Right lung (tissue), 10 donors: ENCODE measurements at places on chromosomes 1 and 21.

- no peak for DNase-seq
Measured at GRCh38 chr1:239446611-239447010, 60.2 kb downstream of the CHRM3 start.

- DNase-seq = no peak
Measured at GRCh38 chr1:235225299-235225698, 64.2 kb upstream of the RBM34 start.

DNA sequence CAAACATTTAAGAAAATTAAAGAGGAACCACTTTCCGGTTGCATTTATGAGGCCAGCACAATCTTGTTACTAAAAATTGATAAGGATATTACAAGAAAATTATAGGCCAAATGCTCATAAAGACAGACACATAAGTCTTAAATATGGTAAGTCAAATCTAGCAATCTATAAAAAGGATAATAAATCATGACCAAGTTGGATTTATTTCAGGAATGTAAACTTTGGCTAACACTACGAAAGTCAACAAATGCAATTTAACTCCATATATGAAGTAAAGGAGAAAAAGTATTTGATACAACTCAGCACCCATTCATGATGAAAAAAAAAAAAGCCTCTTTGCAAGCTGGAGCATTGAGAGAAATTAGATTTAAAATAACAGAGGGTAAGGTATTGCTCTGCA is 6.3 kb downstream of the HHAT start:
- DNase-seq = no peak

DNA sequence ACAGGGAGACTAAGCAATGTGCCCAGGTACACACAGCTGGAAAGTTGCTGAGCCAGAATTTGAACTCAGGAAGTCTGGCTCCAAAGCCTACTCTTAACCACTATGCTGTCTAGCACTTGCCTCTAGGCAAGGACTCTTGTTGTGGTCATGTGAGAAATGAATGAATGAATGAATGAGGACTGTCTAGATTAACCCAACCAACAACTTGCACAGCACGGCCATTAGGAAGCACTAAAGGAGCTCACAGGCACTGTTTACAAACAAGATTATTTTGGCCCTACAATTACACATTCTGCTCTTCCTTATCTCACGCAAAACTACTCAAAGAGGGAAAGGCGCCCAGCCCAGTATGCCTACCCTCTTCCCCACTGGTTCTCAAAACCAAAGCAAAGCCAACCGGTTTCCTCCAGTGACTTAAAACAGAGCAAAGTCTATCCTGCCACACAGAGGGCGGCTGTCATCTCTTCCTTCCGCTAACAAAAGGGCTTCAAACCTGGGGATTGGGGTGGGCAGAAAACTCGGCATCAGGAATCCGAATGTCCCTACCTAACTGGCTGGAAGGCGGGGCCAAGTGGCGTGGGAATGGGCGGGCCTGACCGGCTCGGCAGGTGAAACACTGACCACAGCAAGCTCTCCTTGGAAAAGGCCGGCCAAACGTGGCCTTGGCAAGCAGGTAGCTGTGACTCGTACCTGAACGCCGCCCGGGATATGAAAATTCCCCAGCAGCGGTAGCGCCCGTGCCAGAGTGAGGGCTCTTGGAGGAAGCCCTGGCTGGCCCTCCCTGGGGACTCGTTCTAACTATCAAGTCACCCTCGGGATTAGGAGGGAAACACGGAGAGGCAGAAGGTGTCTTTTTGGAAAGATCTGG is 948 bp downstream of the STK40 start:
- no peak for DNase-seq

- DNase-seq = no peak
Measured at GRCh38 chr21:24278711-24279110, 1328.6 kb downstream of the MRPL39 start.

- DNase-seq = no peak
Measured at GRCh38 chr1:56564615-56565014, 14.7 kb downstream of the PLPP3 start.

DNA sequence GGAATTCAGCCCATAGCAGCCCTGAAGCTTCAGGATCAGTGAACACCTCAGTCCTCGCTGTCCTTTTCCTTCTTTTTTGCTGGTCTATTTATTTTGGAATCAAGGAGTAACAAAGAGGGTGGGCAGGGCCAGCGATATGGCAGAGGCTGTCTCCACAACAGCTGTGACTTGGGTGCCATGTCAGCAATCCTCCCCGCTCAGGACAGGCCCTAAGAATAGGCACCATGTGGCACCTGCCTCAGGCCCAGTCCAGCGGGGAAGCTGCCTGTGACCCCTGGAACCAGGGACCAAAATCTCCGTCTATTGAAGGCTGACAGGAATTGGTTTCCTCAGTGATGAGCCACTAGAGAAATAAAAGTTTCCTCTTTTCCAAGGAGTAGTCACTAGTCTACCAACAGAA is 58.6 kb upstream of the TNR start:
- DNase-seq = no peak

- no peak for DNase-seq
Measured at GRCh38 chr1:60903591-60903990, 178.8 kb upstream of the NFIA start.

GRCh38 chr1:202551683-202552082 is 158.6 kb downstream of the SYT2 start:
- no peak for DNase-seq

DNA sequence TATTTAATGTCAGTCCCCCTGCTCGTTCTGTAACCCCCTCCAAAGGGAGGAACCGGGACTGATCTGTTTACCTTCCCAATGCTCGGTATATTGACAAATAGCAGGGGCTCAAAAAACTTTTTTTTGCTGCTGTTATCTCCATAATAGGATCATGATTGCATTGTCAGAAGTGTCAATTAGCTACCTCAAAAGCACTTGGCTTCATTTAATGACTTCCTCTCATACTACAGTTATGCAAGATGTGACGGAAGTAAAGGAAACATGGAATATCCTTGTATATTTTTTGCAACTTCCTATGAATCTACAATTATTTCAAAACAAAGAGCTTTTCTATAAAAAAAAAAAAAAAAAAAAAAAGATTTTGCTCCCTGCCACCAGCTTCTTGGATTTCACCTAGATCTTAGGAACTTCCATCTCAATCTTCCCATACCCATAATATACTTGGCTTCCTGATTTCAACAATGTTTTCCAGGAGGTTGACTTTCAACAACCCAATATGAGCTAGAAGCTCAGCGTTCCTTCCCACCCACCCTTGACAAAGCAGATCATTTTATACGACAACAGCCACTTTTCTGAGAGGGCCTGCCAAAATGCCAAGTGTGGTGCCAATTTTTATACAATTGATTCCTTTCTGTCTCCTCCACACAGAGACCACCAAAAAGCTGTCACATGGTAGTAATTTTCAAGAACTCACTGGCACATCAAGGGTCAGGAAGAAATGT is 71.7 kb downstream of the SETD4 start:
- DNase-seq = no peak
